Activated CD4-positive, alpha-beta T cell treated with anti-CD3 and anti-CD28 coated beads, Interleukin-2, amount 50 U/mL, for 1 hour (primary cell): ENCODE measurements at places on chromosomes 12 and 14.
A peak's percentile ranks its signal among the peaks of the same experiment; 100 is the strongest.

DNA sequence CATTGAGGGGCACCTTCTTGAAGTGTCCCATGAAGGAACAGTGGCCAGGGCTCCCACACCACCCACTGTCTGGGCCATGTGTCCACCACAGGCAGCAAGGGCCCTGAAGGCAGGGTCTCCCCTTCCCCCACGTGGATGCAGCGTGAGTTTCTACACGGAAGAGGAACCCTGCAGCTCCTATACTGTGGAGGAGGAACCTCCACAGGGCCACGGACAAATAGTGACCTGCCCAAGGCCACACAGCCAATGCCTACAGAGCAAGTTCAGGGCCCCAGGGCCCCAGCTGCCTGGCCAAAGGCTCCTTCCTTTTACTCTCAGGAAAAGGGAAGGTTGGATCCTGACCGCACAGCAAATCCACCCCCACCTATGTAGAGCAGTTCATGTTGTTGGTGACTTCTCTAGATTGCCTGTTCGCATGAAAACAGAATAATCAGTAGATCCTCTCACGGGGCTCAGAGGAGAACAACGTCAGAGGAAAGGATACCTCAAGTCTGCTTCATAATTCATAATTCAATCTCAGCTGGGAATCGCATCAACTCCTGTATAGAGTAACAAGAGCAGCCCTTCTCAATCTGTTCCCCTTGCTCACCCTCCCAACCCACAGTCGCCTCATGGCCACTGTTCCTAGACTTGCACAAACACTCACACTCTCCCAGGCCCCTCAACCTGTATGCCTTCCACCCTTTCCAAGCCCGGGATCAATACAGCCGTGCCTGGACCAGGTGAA is 11.1 kb upstream of the KRT73 start:
- DNase-seq, result no peak

DNA sequence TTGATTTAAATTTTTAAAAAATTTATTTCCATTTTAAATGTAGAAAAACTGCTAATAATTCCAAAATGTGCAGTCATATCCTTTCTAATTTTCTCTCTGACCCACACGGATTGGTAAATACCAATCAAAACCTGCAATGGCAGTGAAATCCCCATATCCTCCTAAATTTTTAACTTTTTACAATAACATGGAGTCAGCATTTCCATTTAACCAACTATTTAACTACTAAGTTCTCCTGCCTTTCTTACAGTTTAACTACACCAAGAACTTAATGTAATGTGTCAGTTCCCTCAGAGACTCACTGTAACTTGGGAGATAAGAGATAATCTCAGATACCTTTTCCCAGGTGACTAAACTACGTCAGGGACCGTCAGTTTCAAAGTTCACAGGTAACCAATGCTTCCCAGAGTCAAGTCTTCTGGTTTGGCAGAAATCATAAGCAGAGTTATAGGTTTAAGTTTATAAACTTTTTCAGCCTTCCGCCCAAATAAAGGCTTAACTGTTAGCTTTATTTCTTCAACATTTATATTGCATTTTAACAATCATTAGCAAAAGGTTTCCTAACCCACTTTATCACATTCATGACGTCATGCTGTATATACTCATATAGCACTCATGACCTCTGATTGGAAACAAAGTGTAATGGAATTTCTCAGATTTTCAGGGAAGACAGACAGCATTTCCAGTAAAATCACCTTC is 7.6 kb downstream of the KRAS start:
- no peak for DNase-seq

- DNase-seq, result no peak
These were observed 2.6 kb downstream of the DTX1 start for GRCh38 chr12:113059071-113059595.

GRCh38 chr14:60204104-60204842 is 39.1 kb upstream of the DHRS7 start:
- no peak for DNase-seq

- DNase-seq, result no peak
These were observed 94.6 kb upstream of the PRICKLE1 start for GRCh38 chr12:42683933-42684801.

- DNase-seq, result no peak
These were observed 6.3 kb downstream of the GSTZ1 start for GRCh38 chr14:77327111-77327510.

DNA sequence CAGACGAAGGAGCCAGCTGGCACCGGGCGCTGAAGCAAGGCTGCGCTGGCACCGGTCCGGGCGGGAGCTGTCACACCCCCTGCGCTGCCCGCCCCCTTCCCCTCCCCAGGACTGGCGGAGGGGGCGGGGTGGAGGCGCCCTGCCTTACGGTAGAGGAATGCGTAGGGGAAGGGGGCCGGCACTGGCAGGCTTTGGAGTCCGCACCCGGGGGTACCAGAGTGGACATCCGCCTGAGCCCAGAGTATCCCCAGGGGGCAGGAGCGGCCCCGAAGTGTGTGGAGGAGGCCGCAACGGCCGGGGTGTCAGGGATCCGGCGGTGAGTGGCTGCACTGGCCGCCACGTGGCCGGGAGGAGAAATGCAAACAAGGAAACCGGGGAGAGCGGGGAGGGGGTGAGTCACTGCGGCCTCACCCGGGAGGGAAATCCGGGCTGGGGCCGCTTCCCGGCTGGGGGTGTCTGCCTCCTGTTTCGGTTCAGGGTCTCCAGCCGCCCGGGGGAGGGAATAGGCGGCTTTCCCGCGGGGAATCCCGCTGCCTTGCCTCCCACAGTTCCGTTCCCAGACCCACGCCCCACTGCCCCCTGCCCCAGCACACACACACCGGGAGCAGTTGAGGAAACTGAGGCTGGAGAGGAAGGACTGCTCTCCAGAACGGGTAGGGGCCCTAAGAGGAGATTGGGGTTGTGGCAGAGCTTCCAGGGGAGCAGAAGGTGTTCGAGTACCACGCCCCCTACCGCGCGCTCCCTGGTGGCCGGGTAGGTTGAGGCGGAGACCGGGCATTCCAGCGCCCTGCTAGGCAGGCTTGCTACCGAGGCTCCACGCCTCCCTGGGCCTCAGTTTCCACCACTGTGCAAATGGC is at the start of gene RAPGEF3:
RAPGEF3 (minus strand) TSS at position 47 of the 857 bp plus-strand sequence. CDS start 324 bp downstream, outside the sequence.
- peak; percentile 61 for DNase-seq

DNA sequence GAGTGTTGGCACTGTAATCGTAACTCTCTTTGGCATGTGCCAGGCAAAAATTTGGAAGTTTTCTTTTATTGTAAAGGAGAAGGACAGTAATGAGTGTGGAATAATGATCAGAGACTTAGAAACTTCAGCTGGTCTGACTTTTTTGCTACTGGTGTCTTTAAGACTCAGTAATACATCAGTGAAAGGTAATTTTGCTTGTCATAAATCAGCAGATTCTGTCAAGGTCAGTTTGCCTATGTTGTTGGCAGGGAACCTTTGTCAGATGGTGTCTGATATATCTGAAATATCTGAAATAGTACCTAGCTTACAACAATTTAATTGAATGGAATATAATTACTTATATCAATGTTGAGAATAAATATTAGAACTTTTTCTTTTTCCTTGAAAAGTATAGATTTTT is 516.9 kb downstream of the LRFN5 start:
- DNase-seq, result no peak

DNA sequence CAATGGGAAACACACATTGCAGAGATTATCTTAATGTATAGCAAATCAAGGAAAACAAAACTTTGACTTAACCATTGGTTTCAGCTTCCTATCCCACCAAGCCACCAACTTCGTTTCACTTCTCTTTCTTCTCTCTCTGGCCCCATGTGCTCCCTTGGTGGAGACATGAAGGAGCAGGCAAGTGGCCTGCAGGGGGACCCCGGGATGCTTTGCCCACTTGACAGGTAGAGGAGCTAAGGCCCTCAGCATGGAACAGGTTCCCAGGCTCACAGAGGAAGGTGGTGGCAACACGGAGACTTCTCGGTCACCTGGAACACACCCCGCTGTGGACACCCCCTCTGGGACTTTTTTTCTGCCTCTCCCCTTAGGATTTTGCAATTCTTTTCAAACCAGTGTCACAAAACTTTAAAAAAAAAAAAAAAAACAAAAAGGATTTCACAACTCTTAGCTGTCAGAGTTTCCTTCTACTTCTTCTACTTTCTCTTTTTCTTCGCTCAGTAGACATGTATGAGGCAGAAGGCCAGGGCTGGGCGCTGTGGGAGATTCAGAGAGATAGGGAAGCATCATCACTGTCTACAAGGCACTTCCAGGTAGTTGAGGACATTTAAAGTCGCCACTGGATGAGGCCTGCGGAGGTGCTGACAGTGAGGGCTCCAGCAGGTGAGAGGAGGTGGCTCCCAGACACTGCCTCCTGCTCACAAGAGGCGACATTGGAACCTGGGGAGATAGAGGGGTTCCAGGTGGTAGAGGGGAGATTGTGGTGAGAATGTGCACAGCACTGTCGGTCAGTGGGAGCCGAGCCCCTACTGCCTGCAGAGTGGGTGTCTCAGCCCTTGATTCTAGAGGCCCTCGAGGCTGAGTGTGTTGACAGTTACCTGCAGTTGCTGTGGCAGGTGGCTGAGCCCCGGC is 119.6 kb downstream of the GCH1 start:
- no peak for DNase-seq
